ENCODE measurements at places on chromosomes 1 and 21.

GRCh38 chr1:184080309-184080708 is 28.8 kb downstream of the TSEN15 start:
- no peak for DNase-seq

GRCh38 chr1:55313903-55314302 is 98.7 kb upstream of the USP24 start:
- DNase-seq, result no peak

GRCh38 chr1:45325851-45326506 is 716 bp upstream of the HPDL start:
- no peak for DNase-seq

DNA sequence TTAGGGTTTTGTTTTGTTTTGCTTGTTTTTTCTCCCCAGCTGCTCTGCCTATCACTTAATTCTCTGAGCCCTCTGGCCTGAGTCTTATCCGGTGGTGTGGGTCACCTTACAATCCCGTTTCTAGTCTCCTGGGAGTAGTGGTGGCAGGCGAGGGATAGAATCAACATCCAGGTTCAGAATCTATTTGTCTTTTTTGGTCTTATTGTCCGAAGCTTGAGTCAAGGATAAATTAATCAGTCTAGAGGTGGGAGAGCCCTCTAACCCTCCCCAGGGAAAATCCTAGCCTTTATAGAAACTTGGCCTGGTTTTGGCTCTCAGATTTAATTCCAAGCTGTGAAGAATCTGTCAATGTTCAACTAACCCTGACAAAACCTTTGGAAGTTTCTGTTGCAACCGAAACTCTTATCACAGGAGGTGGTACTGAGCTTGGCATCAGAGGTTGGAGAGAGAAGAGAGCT is 246.3 kb downstream of the FGGY start:
- no peak for DNase-seq

GRCh38 chr1:169794530-169795416 is at the start of gene METTL18:
TSS of gene METTL18 (minus strand) at chr1:169794907. CDS start at chr1:169793695, 1,212 bp downstream.
- DNase-seq, result peak; percentile 86

- no peak for DNase-seq
Measured at GRCh38 chr1:235933766-235934116, 67.0 kb upstream of the LYST start.

DNA sequence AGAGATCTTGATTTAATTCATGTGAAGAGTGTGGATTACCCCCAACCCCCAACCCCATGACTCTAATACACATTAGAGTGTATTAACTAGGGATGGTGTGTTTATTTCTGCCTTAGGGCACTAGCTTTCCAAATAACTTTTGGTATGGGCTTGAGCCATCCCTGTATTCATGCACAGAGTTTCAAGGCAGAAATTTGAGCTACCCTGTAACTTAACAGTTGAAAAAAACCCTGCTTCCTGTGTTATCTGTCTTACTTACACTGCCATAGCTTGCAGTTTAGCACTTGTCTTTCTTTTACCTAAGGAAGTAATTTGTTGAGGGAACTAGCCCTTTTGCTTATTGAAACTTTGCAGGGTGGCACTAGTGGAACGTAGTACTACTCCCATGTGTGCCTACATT is 6.3 kb downstream of the SRSF11 start:
- DNase-seq, result no peak

- DNase-seq, result no peak
Measured at GRCh38 chr1:33468011-33468410, 4.4 kb upstream of the ZSCAN20 start.

DNA sequence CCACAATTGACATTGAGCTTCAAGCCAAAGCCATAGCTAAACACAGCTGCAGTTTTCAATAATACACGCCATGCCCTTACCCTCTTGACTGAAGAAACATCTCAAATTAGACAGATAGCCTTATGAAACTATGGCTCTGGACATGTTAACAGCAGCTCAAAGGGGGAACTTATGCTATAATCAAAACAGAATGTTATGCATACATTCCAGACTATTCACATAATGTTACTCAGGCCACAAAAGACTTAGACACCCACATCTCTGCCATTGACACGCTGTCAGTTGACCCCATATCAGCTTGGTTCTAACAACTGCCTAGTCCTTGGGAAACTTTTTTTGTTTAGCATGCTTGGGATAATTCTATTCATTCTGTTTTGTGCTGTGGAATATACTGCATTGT is 2.3 kb upstream of the NENF start:
- no peak for DNase-seq

GRCh38 chr1:218254296-218254946 is 30.7 kb upstream of the RRP15 start:
- DNase-seq, result no peak

GRCh38 chr1:204320382-204320804 is 39.3 kb downstream of the PLEKHA6 start:
- DNase-seq, result no peak

DNA sequence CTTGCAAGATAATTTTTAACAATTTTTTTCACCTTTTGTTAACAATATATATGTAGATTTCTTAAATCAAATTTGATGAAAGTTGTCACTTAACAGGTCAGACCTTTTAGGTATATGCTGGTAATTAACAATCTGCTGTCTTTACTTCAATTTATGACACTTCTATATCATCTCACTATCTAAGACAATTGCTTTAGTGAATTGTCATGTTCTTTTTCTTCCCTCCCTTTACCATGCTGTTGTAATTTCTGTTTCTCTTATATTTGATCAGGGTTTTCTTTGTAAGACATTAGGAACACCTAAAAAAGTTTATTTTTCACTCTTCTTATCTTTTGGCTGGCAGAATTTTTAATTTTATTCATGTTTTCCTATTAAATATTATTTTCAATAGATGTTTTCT is 2.0 kb downstream of the IFI16 start:
- DNase-seq, result no peak

DNA sequence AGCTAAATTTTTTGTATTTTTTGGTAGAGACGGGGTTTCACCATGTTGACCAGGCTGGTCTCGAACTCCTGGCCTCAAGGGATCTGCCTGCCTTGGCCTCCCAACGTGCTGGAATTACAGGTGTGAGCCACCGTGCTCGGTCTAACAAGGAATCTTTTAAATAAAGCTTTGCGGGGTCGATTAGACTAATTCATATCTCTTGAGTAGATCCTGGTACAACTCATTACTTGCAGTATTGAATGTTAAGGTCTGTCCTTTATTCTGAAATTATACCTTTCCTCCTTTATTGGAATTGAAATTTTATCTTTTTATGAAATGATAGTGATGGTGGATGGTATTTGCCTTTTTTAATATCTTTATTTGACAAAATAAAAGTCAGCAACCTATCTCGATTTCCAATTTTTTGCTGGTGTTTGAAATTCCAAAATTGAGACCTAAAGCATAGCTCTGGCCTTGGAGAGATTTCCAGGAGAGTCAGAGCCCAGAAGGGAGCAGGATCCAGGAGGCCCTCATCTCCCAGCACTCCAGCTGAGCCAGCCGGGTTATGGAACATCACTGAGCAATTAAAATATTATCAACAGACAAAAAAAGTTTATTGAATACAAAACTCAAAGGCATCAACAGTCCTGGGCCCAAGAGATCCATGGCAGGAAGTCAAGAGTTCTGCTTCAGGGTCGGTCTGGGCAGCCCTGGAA is 4.7 kb downstream of the S100A2 start:
- DNase-seq, result no peak

- no peak for DNase-seq
Measured at GRCh38 chr1:1132956-1133750, 17.3 kb upstream of the C1orf159 start.

DNA sequence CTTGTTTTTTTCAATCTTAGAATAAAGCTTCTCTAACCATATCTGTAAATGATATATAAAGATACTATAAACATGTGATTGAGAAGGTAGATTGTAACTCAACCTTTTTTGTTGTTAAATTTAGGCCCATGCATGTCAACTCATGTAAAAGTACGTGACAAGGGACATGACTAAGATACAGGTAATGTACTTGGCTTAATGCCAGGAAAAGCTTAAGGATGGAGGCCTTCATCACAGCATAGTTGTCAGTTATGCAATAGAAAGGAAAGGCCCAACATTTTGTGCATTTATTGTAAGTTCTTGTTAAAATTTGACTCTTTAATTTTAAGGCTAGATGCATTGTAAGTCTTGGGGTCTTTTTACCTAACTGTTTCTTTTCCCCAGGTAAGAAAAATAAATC is 305.1 kb downstream of the LTN1 start:
- no peak for DNase-seq

All from stimulated activated CD4-positive, alpha-beta T cell treated with anti-CD3 and anti-CD28 coated beads, Interleukin-4, amount 100 ng/mL, for 1 hour (primary cell).